ENCODE measurements at places on chromosomes 4 and X.

DNA sequence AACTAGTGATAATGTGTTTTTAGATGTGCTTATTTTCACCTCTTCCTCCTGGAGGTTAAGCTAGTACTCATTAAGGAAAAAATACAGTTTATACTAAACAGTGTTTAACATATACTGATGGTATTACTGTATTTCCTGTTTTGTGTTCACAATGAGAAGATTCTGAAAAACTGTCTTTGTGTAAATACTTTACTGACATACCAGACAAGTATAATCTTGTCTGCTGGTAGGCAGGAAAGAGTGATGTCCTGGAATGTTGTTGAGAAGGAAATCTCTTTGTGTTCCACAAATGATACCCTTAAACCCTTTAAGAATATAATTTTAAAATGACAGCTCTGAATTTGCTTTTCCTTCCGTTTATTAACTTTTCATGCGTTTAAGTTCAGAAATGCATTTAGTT, 205.5 kb upstream of the NUDT6 start:
- no peak for DNase-seq

DNA sequence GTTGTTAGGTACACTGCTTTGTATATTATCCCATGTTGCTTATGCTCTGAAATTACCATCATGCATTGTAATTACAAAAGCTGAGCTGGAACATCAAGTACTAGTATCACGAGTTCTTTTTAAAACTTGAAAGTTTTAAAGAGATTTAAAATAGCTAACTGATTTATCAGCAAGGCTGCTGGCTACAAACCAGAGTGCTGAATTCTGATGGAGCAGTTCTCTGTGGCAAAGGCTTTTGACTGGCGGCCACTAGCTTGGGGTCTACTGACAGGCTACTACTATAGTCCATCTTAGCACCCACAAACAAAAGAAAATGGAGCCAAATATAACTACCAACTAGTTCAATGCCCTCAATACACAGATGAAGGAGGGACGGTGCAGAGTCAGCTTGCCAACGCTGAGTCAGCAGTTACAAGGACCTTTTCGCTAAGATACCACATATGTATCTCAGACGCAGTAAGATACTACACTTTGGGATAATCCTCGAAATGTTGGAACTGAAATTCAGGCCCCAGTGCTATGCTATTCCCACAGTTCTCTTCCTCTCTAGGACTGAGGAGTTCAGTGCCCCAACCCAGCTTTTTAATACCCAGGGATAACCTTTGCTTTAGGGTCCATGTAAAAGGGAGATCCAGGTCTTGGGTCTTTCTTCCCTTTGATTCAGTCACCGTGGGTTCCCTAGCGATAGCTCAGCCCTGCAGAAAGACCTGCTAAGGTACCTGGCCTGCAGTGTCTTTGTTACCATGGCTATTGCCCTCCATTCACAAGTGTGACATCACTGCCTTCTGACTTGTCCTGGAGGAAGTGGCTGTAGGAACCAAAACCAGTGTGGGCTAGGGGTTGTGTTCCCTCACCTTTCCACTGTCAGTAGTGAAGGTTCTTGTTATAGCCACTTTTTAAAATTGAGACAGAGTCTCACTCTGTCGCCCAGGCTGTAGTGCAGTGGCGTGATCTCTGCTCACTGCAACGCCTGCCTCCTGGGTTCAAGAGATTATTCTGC, 22.8 kb downstream of the MFAP3L start:
- no peak for DNase-seq

- no peak for DNase-seq
These were observed 14.9 kb downstream of the NKX6-1 start for GRCh38 chr4:84484236-84484635.

GRCh38 chrX:121958886-121959285, 911.5 kb downstream of the GLUD2 start:
- no peak for DNase-seq

DNA sequence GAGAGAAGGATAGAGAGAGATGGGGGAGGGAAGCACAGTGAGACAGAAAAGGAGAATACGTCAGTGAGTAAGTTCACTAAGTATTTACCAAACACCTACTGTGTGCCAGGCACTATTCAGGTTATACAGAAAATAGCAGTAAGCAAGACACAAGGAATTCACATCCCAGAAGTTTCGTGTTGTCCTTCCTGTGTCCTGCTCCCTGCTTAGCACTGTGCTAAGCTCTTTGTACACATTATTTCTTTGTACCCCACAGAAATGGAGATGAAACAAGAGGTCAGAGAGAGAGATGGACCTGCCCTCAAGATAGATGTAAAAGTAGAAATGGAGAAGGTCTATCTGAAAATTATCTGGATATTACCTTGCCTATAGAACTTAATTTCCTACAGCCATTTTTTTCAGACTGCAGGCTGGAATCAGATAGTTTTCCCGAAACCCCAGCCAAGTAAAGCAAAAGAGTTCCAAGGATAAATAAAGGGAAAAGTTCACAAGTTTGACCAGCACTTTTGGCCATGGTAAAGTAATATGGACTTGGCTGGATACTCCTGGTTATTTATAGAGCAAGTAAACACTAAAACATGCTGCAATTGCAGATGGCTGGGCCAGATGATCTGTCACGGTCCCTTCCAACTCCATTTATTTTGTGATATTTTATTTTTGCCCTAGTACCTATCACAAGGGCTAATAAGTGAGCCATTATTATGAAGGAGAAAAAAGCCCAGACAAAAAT, 353.7 kb upstream of the SLC7A11 start:
- DNase-seq: no peak

DNA sequence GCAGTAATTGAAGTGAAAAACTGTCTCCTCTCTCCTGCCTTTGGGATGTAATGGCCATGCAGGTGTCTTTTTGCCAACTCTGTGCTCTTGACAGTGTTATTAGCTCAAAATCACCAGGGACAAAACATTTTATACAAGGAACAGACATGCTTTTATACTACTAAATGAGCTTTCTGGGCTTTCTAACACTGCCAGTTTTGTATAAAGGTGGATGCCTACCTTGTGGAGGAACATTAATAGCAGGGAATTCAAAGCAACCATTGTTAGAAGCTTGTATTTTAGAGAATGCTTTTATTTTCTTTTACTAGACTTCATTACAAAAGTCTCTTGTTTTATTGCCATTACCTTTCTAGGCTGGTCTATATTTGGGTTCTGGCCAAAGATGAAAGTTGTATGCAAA, 54.7 kb upstream of the ARSJ start:
- no peak for DNase-seq

GRCh38 chr4:27101126-27101525, 240.5 kb downstream of the STIM2 start:
- DNase-seq: no peak

- DNase-seq: no peak
These were observed 73.2 kb downstream of the SORBS2 start for GRCh38 chr4:185738820-185739219.

DNA sequence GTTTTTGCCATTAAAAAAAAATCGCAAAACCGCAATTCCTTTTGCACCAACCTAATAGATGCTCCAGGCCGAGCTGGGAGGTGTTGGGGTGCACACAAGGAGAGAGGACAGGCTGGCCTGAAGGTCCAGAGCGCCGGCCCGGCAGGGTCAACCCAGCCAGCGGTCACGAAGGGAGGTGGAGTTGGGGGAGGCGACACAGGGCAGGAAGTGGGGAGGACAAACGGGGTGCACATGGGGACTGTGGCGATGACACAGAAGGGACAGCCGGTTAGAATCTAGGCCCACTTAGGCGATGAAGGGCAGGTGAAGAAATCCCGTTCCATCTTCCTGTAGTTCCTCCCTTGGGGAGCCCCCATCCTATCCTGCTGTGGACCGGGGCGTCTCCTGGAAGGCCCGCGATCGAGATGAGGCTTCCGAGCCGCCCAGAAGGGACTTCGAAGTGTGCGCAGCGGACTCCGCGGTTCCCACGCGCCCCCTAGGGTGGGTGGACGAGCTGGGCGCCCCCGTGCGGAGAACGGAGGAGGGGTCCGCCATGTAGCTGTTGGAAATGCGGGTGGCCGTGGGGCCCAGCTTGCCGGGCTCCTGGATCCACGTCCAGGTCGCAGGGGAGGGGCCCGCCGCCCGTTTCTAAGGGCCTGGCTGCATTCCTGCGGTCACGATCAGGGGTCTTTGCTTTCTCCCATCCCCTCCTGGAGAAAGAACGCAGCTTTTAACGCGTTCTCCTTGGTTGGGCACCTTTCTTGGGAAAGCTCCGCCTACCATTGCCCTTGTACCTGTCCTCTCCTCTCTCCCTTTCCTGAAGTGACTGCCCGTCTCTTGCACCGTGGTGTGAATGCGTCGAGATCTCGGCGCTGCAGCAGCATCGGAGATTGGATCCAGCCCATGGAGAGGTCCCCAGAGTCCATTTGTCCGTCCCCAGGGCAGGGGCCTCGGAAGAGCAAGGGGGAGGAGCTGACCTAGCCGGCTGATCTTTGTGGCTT, 17.0 kb upstream of the HPF1 start:
- peak; percentile 13 for DNase-seq

DNA sequence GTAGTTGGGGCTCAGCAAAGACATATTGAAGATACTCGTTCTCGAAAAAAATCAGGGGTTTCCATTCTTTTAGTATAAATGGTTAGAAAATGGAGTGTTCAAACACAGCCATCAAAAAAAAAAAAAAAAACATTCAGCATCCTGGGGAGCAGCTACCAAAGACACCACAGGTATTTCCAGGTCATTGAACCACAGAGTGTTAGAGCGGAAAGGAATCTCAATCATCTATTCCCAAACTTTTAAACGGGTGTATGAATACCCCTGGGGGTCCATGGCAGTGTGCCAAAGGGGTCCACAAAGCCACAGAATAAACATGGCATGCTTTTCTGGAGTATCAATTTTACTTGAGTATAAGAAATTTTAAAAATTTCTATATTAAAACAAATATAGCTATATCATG, 6.9 kb upstream of the FGF16 start:
- no peak for DNase-seq

DNA sequence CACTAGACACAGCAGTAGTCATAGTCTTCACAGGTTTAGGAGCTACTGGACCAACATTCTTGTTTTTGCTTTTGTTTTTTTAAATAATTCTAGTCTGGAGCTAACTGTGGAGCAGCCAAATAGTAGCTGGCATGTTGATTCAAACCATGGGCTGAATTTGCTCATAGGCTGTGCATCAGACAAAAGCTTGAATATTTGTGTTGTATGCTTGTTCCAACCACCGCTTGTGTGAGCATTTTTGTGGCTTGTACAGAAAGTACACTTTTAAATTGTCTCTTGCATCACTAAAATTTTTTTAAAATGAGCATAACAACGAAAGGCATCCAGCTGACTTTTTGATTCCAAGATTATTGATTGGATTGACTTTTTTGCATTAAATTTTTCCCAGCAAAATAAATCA, 39.6 kb downstream of the CCNI start:
- DNase-seq: no peak

GRCh38 chr4:159272273-159273140, 169.6 kb downstream of the RAPGEF2 start:
- DNase-seq: no peak

DNA sequence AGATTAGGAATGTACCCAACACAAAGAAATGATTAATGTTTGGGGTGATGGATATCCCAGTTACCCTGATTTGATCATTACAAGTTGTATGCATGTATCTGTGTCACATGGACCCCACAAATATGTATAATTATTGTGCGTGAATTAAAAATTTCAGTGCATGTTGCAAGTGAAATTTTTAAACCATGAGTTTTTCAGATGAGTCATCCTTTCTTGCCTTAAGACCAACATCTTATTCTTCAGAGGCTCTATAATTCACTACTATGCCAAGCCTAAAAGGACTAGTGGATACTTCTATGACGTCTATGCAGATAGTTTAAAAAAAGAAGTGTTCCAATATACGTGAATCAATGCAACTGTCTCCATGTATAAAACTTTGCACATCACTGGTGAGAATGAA, 113.0 kb upstream of the SH3RF1 start:
- DNase-seq: no peak

DNA sequence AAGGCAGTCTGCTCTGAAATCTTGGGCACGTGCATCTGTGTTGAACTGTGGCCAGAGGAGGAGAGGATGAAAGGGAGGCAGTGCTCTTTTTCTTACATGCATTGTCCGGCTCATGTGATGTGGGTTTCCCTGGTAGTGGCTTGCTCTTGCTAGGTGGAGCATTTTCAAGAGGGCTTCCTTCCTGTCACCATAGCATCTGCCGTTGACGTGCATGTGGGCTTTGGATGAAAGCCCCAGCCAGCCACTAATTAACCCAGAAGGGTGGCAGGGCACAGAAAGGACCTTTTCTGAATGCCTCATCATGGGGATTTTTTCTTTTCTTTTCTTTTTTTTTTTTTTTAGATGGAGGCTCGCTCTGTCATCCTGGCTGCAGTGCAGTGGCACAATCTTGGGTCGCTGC, 121.3 kb downstream of the GPR143 start:
- peak; percentile 42 for DNase-seq

GRCh38 chr4:84493092-84493850, 5.8 kb downstream of the NKX6-1 start:
- no peak for DNase-seq

- DNase-seq: no peak
These were observed 74.0 kb upstream of the BCOR start for GRCh38 chrX:40171513-40172400.

DNA sequence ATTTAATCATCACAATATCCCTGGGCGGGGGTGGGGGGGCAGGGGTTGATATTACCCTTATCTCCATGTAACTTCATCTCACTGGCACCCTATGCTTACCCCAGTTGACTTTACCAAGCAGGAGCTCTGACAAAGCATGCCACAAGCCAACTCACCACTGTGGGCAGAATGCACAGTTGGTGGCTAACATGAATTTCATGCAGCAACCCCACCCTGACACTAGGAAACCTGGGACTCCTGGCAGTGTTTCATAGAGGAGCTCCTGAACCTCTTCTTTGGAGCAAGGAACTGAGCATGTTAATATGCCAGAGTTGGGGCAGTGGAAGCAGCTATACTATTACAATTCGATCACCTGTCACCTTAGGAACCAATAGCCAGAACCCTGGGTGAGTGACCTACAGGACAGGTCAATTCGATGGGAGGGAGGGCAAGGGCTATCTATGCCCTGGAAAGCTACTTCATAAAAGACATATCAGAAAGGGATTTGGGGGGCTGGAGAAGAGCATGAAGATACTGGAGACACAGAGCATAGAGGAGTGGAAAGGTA, 97.2 kb upstream of the ACSL4 start:
- no peak for DNase-seq

DNA sequence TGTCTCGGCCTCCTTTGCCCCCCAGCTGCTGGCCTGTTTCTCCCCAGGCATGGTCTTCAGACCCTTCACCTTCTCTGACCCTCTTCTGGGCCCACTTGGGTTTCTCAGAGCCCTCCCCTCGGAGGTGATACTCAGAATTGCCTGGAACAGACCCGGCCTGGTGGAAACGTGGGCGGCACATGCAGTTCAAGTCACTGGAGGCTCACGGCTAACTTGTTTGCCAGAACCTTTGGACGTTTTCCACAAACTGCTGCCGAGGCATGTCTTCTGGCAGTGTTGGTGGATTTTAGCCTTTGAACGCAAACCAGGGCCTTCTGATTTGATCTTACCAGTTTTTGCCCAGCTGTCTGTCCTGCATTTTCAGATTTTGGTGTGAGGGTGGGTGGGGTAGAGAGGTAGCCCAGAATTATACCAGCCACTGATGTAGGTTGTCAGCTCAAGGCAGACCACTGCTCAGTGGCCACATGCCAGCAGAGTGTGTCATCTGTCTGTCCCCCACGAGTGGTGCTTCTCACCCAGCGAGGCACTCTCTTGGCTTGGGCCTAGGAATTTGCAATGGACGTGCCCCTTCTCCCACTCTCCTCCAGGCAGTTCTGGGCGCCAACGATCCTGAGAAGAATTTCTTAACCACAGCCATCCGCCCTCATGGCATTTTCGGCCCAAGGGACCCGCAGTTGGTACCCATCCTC, 32.5 kb upstream of the ZNF185 start:
- DNase-seq: no peak

Data from CD4-positive, alpha-beta T cell treated with Interleukin-4 for 4 hours (primary cell).